ENCODE measurements at places on chromosomes 16 and 17. TPM values are rescaled to one million over a fixed set of nuclear protein-coding genes. Genes with fewer than 3 reads are reported as not detected.

- peak; percentile 24 for DNase-seq
Measured at GRCh38 chr17:43171586-43172487, 823 bp downstream of the NBR1 start.

DNA sequence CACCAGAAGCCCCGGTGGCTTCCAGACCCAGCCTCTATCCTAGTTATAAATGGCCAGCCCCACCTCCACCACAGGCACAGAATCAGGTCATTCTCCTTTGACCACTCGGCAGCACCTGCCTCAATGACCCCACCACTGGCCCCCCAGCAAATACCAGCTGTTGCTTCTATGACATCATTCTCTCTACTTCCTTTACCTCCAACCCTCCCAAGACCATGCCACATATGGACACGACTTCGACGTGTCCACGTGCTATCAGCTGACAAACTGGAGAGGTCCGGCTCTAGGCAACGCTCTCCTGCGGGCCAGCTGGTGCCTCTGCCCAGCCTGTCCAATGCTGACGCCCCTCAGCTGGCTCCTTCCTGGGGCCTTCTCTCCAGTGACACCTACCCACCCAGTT, 5.9 kb downstream of the ALYREF start:
- DNase-seq = no peak

GRCh38 chr17:38559051-38559879, 46.5 kb downstream of the SRCIN1 start:
- peak; percentile 95 for DNase-seq

- no peak for DNase-seq
Measured at GRCh38 chr16:4536391-4537106, 2.0 kb downstream of the CDIP1 start.

DNA sequence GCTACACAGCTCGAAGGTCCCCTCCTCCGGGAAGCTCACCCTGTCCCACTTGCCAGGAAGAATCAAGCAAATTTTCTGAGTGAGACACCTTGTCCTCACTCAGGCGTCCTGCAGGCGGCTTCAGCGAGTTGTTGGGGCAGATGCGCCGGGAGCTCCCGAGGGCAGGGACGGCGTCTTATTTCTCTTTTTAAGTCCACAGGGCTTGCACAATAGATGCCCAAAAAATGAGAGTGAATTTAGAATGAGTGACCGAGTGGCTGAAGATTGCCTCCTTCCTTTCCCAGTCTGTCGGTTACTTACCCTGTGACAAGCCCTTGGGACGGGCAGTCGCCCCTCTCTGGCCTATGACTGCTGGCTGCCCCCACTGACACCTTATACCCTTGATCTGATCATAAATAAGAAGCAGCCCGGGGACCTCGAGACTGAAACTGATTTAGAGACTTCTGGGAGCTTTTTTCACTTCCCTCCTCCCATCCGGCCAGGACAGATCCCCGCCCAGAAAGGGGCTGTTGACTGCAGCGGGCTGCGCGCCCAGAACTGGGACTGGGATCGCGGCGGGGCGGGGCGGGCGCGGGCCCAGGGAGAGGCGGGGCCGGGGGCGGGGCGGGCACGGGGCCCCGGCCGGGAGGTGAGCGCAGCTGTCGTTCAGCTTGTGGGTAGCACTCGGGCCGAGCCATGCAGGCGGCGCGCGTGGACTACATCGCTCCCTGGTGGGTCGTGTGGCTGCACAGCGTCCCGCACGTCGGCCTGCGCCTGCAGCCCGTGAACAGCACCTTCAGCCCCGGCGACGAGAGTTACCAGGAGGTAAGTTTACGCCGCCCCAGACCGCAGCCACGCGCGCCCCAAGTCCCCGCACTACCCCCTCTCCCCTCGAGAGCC, at the start of gene TTYH2:
TTYH2 (plus strand) TSS at position 659 of the 879 bp plus-strand sequence; CDS start at position 676, 17 bp downstream.
- DNase-seq = peak; percentile 82

- no peak for DNase-seq
Measured at GRCh38 chr16:3051494-3051893, 5.1 kb downstream of the MMP25 start.

DNA sequence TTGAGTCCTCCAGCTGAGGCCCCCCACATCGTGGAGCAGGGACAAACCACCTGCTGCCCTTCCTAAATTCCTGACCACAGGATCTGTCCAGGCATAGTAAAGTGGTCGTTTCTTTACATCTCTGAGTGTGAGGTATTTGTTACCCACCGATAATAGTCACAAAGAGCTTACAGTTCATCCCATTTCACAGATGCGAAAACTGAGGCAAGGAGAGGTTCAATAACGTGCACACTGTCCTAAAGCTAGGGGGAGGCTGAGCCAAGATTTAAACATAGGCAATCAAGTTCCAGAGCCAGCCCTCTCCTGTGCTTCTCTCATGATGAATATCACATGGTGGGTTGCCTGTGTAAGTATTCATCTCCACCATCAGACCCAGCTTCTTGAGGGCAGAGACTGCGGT, 135.4 kb downstream of the CCT6B start:
- DNase-seq = no peak

DNA sequence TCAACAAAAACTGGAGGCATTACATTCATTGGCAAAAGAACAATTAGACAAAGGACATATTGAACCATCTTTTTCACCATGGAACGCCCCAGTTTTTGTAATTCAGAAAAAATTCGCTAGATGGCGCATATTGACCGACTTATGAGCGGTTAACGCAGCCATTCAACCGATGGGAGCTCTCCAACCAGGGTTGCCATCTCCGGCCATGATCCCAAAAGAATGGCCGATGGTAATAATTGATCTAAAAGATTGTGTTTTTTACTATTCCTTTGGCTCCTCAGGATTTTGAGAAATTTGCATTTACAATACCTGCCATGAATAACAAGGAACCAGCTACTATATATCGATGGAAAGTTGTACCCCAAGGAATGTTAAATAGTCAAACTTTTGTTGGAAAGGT, 21.4 kb downstream of the ALOX15B start:
- DNase-seq = peak; percentile 69

GRCh38 chr16:53515811-53516210, 12.8 kb upstream of the AKTIP start:
- DNase-seq = no peak

DNA sequence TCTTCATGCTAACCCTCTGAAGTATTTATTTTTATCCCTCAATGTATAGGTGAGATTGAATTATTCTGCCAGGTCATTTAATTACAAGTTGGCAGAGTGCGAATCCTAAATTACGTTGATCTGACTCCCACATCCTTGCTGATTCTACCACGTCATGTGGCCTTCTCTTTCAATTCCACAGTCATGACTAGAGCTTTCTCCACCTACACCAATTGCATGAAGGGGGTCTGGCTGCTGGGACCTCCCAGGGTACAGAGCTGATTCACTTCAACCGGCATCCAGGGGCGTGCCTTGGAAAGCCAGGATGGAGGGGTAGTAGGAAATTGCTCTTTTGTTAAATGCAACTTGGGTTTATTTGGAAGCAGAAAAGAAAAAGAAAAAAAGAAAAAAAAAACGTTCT, 41.1 kb upstream of the CDH13 start:
- DNase-seq = no peak

- DNase-seq = no peak
Measured at GRCh38 chr17:15942207-15942833, 2.6 kb upstream of the ADORA2B start.

GRCh38 chr16:28317040-28317880, 24.9 kb downstream of the SBK1 start:
- DNase-seq = peak; percentile 88

Gene PLEKHH3
- total RNA-seq = 0.73 TPM

Gene NLRC3
- 14.9 TPM for total RNA-seq

Gene AATK
- total RNA-seq = 0.35 TPM

Gene SLC13A2
- not detected for total RNA-seq

Gene CCL7
- not detected for total RNA-seq

Measured in activated CD4-positive, alpha-beta T cell treated with anti-CD3 and anti-CD28 coated beads for 36 hours (primary cell).